Activated CD4-positive, alpha-beta T cell treated with anti-CD3 and anti-CD28 coated beads, Interleukin-2, amount 10 ng/mL, durations not matched to agents 7 days and 5 days (primary cell): ENCODE measurements at places on chromosomes 12 and 14.

- H3K4me1 ChIP-seq, result no peaks in the 10 kb centered on the region
- peaks cover 2% of the 10 kb centered on the region for H3K27me3 ChIP-seq
- H3K4me3 ChIP-seq, result no peak overlapping the region
- no peak for DNase-seq
- H3K27ac ChIP-seq, result no peak overlapping the region
- no peaks in the 10 kb centered on the region for H3K36me3 ChIP-seq
Observed at GRCh38 chr12:67964456-67964855, 24.8 kb upstream of the IFNG-AS1 start.

DNA sequence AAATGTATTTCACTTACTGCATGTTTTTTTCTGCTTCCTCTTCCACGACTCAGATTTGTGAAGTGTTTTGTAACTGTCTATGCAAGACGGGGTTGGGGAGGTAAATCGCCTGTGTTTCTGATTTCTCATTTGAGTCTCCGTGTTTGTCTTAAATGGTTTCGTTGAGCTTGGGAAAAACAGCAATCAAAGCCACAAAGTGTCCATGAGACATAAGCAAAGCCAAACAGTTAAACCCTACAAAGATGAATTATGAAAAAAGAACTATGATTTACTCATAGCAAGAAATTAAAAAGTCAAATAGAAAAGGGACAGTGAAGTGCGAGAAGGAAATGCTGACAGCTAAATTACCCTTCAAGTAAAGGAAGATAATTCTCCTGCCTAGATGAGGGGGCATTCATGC, 164.3 kb upstream of the TMPO start:
- H3K4me3 ChIP-seq, result no peak overlapping the region
- H3K36me3 ChIP-seq, result no peaks in the 10 kb centered on the region
- no peak overlapping the region for H3K27ac ChIP-seq
- DNase-seq, result no peak
- H3K27me3 ChIP-seq, result peaks cover 7% of the 10 kb centered on the region

- peaks cover 15% of the 10 kb centered on the region for H3K4me1 ChIP-seq
- H3K27me3 ChIP-seq, result no peaks in the 10 kb centered on the region
- no peak overlapping the region for H3K4me3 ChIP-seq
- H3K36me3 ChIP-seq, result peaks cover 8% of the 10 kb centered on the region
- peak; percentile 36 for DNase-seq
- peak overlapping the region; percentile 52 for H3K27ac ChIP-seq
Observed at GRCh38 chr12:19273482-19274330, 144.2 kb downstream of the PLEKHA5 start.

GRCh38 chr12:75655315-75655806, 144.0 kb upstream of the KRR1 start:
- H3K27me3 ChIP-seq, result peaks cover 19% of the 10 kb centered on the region
- peaks cover 4% of the 10 kb centered on the region for H3K36me3 ChIP-seq
- no peak overlapping the region for H3K4me3 ChIP-seq
- peak; percentile 16 for DNase-seq

DNA sequence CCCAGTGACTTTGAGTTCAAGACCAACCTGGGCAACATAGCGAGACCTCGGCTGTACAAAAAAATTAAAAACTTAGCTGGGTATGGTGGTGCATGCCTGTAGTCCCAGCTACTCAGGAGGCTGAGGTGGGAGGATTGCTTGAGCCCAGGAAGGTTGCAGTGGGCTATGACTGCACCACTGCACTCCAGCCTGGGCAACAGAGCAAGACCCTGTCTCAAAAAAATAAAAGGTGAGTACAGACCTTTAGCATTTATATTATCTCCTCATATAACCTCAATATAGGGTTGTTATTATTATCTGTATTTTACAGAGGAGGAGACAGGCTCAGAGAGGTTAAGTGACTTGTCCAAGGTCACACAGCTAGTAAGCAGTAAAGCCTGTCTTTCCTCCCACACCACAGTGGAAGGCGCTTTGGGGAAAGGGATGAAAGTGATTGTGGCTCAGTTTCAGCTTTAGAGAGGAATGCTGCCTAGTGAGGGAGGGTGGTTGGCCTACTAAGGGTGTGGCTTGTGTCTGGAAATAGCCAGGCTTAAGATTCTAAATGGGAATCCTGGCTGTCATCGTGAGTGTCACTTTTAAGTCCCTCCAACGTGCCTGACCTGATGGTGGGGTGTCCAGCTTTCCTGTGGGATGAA, 7.2 kb downstream of the TPCN1 start:
- no peak overlapping the region for H3K4me3 ChIP-seq
- peak overlapping the region; percentile 55 for H3K27ac ChIP-seq
- H3K36me3 ChIP-seq, result peaks cover 34% of the 10 kb centered on the region
- H3K4me1 ChIP-seq, result peaks cover 57% of the 10 kb centered on the region
- DNase-seq, result no peak

DNA sequence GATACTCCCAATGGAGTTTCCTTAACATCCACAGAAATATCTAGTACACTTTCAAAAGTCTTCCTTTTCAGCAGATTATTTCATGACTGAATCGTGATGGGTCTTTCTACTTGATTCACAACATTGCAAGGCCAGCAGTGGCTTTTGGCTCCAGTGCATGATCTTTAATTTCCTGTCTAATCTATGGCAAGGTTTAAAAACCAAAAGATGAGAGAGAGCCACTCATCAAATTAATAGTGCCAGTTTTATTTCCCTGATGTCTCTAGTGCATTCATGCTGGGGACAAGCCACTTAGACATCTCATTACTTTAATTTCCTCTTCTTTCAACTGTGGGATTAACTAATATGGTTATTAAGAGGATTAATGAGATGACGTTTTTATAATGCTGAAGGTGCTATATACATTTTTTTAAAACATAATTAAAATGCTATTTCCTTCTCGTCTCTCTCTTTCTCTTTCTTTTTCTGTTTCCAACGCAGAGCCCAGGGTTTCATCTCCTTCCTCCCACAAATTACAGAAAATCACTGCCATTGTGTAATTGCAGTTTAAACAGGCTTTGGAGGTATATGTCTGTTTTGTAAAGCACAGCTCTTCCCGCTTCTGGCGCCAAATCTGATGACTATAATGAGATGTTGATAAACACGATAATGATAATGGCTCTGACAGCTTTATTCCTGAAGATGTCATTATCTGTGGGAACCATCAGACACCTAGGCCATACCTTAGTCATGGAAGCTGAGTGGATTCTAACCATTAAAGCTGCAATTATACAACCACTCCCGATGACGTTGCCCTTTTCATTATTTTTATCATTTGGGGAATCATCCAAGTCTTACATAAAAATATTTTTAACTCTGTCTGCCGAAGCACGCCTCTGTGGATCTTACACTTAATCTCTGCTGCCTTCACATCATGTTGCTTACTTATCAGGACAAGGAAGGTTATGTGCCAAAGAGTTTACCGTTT, 103.1 kb upstream of the PPM1H start:
- H3K27ac ChIP-seq, result no peak overlapping the region
- no peaks in the 10 kb centered on the region for H3K4me1 ChIP-seq
- DNase-seq, result no peak
- no peaks in the 10 kb centered on the region for H3K27me3 ChIP-seq
- no peaks in the 10 kb centered on the region for H3K36me3 ChIP-seq
- H3K4me3 ChIP-seq, result no peak overlapping the region

DNA sequence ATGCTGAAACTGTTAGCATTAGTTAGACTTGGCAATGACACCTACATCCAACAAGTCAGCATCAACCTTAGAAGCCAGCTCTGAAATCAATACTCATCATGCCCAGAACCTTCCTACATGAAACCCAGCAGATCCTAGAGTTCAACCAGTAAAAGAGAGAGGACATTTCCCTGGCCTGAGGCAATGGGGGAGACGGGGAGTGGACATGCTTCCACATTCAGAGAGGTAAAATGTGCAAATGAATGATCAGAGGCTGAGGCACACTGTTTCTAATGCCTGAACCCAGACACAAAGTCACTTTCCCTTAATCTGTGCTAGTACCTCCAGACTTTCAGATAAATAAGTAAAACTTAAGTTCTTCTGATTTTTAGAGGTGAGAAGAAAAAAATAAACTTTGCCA, 34.5 kb downstream of the ERO1A start:
- peaks cover 2% of the 10 kb centered on the region for H3K4me1 ChIP-seq
- no peak overlapping the region for H3K27ac ChIP-seq
- no peak overlapping the region for H3K4me3 ChIP-seq
- peaks cover 44% of the 10 kb centered on the region for H3K36me3 ChIP-seq

- DNase-seq, result no peak
- no peaks in the 10 kb centered on the region for H3K36me3 ChIP-seq
- no peak overlapping the region for H3K27ac ChIP-seq
- peaks cover 32% of the 10 kb centered on the region for H3K27me3 ChIP-seq
- no peaks in the 10 kb centered on the region for H3K4me1 ChIP-seq
Observed at GRCh38 chr14:59120921-59121320, 67.5 kb upstream of the DAAM1 start.

DNA sequence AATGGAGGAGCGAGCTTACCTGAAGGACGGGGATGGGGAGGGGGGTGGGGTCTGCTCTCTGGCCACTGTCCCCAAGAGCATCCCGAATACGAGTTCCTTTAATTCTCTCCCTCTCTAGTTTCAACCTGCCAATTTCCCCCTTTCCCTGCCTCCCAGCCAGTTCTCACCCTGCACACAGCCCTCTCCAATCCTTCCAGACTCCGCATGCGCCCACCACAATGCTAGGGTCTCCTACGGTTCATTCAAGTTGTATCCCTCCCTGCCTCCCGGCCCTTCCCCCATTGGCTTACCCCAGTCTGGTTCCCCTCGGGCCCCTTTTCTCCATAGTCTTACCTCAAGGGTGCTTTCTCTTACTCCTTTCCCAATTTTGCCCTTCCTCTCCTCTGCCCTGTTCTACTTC, 708 bp upstream of the IGFBP6 start:
- H3K27me3 ChIP-seq, result peaks cover 30% of the 10 kb centered on the region
- DNase-seq, result no peak
- peak overlapping the region; percentile 65 for H3K4me3 ChIP-seq
- H3K36me3 ChIP-seq, result no peaks in the 10 kb centered on the region
